ENCODE measurements at places on chromosomes 2 and 18.

DNA sequence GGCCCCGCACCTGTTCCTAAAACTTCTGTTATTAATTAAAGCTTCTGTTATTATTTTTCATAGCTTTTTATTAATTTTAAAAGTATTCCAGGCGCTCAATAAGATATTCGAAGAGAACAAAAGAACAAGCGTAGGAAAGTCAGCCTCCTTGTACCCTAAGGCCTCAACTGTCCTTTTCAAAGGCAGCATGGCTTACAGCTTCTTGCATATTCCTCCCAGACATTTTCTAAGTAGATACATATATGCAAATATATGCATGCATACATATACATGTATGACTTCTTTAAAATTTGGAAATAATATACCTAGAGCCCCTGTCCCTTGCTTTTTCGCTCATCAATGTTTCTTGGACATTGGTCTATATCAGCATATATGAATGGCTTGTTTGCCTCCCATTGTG lies 12.3 kb downstream of the GPR55 start:
- H3K27ac ChIP-seq = no peak overlapping the region
- H3K36me3 ChIP-seq = no peaks in the 10 kb centered on the region
- H3K4me3 ChIP-seq = no peak overlapping the region

GRCh38 chr2:10136101-10136934 lies 13.8 kb downstream of the RRM2 start:
- no peak for DNase-seq
- H3K36me3 ChIP-seq = no peaks in the 10 kb centered on the region
- H3K27me3 ChIP-seq = no peaks in the 10 kb centered on the region
- H3K27ac ChIP-seq = no peak overlapping the region

DNA sequence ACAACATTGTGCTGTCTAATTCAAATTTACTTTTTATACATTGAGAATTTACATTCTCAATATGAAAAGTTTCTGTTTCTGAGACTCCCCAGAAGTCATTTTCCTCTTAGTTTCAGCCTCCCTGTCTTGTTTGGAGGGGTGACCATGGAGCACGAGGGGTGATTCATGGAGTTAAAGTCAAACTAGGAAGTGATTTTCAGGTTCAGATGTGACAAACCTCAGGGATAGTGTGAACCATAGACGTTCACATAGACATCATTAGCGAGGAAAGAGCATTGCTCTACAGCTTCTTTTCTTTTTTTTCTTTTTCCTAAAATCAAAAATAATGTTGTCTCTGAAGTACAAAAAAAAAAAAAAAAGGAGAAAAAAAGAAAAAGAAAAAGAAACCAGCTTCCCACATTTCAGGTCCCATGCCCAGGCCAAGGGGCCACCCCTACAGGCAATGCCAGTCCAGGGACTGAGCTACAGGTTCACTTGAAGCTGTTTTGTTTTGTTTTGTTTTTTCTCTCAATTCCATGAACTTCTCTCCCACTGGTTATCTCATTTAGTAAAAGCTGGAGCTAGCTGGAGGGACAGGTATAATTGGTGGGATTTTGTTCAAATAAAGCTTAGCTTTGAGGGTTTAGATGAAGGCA lies 18.1 kb upstream of the LCLAT1 start:
- no peaks in the 10 kb centered on the region for H3K27me3 ChIP-seq
- no peaks in the 10 kb centered on the region for H3K36me3 ChIP-seq
- DNase-seq = no peak
- H3K27ac ChIP-seq = no peak overlapping the region

GRCh38 chr18:33755931-33756560 lies 178.0 kb downstream of the ASXL3 start:
- no peak overlapping the region for H3K4me3 ChIP-seq
- H3K27ac ChIP-seq = no peak overlapping the region
- H3K36me3 ChIP-seq = no peaks in the 10 kb centered on the region
- DNase-seq = no peak
- H3K27me3 ChIP-seq = no peaks in the 10 kb centered on the region
- peaks cover 9% of the 10 kb centered on the region for H3K4me1 ChIP-seq

DNA sequence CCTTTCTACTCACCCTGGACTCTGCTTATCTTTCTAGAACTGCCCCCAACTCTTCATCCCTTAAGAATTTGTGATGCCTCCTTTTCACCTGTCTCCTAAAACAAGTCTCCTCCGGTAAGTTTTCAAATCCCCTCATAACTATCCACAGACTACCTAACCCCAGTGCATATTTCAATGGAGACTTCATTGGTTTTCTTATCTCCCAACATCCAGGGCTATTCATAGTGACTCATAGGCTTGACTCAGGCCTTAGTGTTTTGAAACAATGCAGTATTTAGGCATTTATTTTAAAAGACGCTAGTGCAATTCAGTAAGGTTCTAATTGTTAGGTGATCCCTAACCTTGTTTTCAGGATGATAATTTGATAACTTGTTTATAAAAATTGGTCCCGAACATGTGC lies 399.2 kb downstream of the CPS1 start:
- no peaks in the 10 kb centered on the region for H3K36me3 ChIP-seq
- no peak for DNase-seq
- H3K27ac ChIP-seq = no peak overlapping the region
- H3K4me3 ChIP-seq = no peak overlapping the region
- H3K4me1 ChIP-seq = no peaks in the 10 kb centered on the region

GRCh38 chr18:78540636-78541529 lies 438.7 kb upstream of the SALL3 start:
- DNase-seq = no peak
- no peaks in the 10 kb centered on the region for H3K36me3 ChIP-seq
- H3K4me3 ChIP-seq = no peak overlapping the region
- H3K4me1 ChIP-seq = peaks cover 13% of the 10 kb centered on the region
- no peak overlapping the region for H3K27ac ChIP-seq
- H3K27me3 ChIP-seq = no peaks in the 10 kb centered on the region

GRCh38 chr2:120330946-120331822 lies 14.8 kb upstream of the INHBB start:
- no peak overlapping the region for H3K27ac ChIP-seq
- DNase-seq = no peak
- no peaks in the 10 kb centered on the region for H3K27me3 ChIP-seq

DNA sequence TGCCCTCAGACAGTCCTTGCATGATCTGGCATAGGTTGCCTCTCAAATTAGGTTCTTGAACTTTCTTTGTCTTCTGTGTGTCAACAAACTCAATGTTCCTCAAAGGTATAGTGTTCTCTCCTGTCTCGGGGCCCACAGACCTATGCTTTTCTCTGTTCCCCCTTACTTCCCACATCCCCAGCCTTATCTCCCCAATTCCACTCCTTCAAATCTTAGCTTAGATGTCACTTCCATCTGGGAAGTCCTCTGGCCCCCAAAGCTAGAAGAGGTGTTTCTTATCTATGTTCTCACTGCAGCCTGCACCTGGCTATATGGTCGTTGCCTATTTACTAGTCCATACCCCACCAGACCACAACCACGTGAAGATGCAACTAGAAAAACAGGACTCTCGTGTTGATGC lies 134.6 kb upstream of the MYCN start:
- no peak overlapping the region for H3K27ac ChIP-seq
- no peaks in the 10 kb centered on the region for H3K36me3 ChIP-seq
- H3K27me3 ChIP-seq = no peaks in the 10 kb centered on the region
- DNase-seq = no peak
- no peaks in the 10 kb centered on the region for H3K4me1 ChIP-seq

- peak overlapping the region; percentile 31 for H3K4me3 ChIP-seq
- no peaks in the 10 kb centered on the region for H3K27me3 ChIP-seq
- H3K36me3 ChIP-seq = peaks cover 27% of the 10 kb centered on the region
- H3K4me1 ChIP-seq = peaks cover 30% of the 10 kb centered on the region
- no peak overlapping the region for H3K27ac ChIP-seq
Observed at GRCh38 chr2:86216575-86217555, 17.6 kb downstream of the MRPL35 start.

DNA sequence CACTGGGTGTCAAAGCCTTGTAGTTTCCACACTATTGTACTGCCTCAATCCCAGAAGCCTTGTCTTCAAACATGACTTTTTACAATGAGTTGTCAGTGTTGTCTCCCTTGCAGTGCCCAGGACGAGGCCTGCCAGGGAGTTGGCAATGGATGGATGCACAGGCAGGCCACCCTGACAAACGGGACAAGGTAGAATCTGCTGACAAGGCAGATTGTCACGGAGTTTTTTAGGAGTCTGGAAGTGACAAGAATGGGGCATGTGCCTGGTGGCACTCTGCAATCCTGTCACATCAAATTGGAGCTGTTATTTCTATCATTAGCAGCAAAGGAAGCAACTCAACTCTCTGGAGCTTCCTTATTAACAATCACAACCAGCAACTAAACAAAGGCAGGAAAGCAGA lies 25.2 kb upstream of the GPR39 start:
- H3K27me3 ChIP-seq = no peaks in the 10 kb centered on the region
- H3K4me1 ChIP-seq = no peaks in the 10 kb centered on the region
- DNase-seq = no peak
- no peak overlapping the region for H3K4me3 ChIP-seq

GRCh38 chr2:217890445-217890844 lies 112.3 kb downstream of the TNS1 start:
- H3K27me3 ChIP-seq = no peaks in the 10 kb centered on the region
- DNase-seq = no peak
- peak overlapping the region; percentile 83 for H3K27ac ChIP-seq
- peaks cover 87% of the 10 kb centered on the region for H3K4me1 ChIP-seq

- no peak for DNase-seq
- no peaks in the 10 kb centered on the region for H3K27me3 ChIP-seq
- H3K4me3 ChIP-seq = no peak overlapping the region
- H3K27ac ChIP-seq = no peak overlapping the region
Observed at GRCh38 chr2:160936044-160936806, 224.0 kb upstream of the TANK start.

DNA sequence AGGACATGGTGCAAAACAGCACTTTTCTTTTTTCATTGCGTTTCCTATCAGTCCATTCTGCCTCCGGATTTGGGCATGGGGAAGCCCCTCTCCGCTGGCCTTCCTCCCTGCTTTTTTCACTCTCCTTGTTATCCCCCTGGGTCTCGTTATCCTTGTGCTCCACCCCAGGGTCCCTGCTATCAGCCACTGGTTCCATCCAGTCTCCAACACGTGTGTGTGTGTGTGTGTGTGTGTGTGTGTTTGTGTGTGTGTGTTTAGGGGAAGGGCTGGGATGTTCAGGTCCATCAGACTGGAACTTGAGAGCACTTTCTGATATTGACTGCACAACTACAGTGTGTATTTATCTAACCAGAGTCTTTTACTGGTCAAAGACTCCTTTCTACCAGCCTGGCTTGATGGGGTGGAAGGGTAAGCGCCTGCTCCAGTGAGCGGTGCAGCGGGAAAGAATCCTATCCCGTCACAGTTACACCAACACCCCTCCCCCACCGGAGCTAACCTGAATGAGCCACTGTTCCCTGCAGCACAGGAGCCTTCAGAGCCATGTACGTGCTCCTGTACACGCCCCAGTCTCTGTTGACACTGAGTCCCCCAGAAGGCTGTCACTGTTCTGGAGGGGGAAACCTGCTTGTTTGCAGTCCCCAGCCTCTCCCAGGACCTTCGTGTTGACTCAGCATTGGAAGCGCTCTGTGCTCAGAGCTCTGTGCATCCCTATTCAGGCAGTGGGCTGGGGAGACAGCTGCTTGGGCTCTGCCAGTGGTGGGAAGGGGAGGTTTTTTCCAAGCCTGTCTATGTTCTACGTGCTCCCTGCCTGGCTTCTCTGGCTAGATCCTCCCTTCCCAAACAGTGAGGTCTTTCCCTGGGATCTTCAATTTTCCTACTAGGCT lies 4.6 kb downstream of the INHA start:
- no peaks in the 10 kb centered on the region for H3K36me3 ChIP-seq
- no peak overlapping the region for H3K4me3 ChIP-seq
- peaks cover 6% of the 10 kb centered on the region for H3K4me1 ChIP-seq
- H3K27ac ChIP-seq = no peak overlapping the region
- DNase-seq = no peak
- H3K27me3 ChIP-seq = no peaks in the 10 kb centered on the region

GRCh38 chr2:235102896-235103295 lies 151.1 kb downstream of the SH3BP4 start:
- no peak overlapping the region for H3K4me3 ChIP-seq
- H3K4me1 ChIP-seq = no peaks in the 10 kb centered on the region
- H3K27ac ChIP-seq = no peak overlapping the region
- H3K27me3 ChIP-seq = no peaks in the 10 kb centered on the region
- H3K36me3 ChIP-seq = no peaks in the 10 kb centered on the region
- no peak for DNase-seq

GRCh38 chr2:169007941-169008340 lies 23.2 kb downstream of the ABCB11 start:
- DNase-seq = no peak
- H3K27ac ChIP-seq = no peak overlapping the region
- H3K4me1 ChIP-seq = peaks cover 4% of the 10 kb centered on the region
- H3K4me3 ChIP-seq = no peak overlapping the region
- H3K27me3 ChIP-seq = no peaks in the 10 kb centered on the region

GRCh38 chr2:164000176-164000575 lies 264.4 kb upstream of the FIGN start:
- H3K4me1 ChIP-seq = no peaks in the 10 kb centered on the region
- DNase-seq = no peak
- no peak overlapping the region for H3K27ac ChIP-seq
- H3K27me3 ChIP-seq = no peaks in the 10 kb centered on the region

GRCh38 chr2:47651296-47651695 lies 131.6 kb upstream of the MSH6 start:
- no peaks in the 10 kb centered on the region for H3K36me3 ChIP-seq
- no peak for DNase-seq
- no peak overlapping the region for H3K4me3 ChIP-seq
- H3K27me3 ChIP-seq = no peaks in the 10 kb centered on the region
- H3K27ac ChIP-seq = no peak overlapping the region
- H3K4me1 ChIP-seq = no peaks in the 10 kb centered on the region

- H3K27ac ChIP-seq = no peak overlapping the region
- H3K36me3 ChIP-seq = no peaks in the 10 kb centered on the region
- H3K27me3 ChIP-seq = peaks cover 5% of the 10 kb centered on the region
Observed at GRCh38 chr2:206218156-206218555, 56.3 kb upstream of the ZDBF2 start.

DNA sequence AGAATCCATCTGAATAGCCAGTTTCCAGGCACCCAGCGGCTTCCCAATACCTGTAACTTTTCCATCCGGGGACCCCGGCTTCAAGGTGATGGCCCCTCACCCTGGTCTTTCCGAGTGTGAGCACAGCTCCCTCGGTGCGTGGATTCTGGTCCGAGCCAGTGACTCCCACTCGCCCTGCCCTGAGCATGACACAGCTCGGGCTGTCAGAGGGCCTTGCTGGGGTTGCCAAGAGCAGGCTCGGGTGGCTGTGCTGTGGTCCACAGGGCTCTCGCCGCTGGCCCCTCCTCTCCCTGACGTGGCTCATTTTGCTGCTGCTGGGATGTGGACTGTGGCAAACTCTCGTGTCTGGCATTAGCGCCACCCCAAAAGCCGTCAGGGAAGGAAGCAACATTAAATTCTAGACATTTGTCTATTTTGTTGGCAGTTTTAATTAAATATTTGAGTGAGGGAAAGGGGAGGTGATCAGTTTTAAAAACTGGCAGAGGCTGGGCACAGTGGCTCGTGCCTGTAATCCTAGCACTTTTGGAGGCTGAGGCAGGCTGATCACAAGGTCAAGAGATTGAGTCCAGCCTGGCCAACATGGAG lies 5.6 kb upstream of the ESPNL start:
- no peaks in the 10 kb centered on the region for H3K36me3 ChIP-seq
- no peak overlapping the region for H3K27ac ChIP-seq
- no peaks in the 10 kb centered on the region for H3K27me3 ChIP-seq

- no peaks in the 10 kb centered on the region for H3K4me1 ChIP-seq
- peak overlapping the region; percentile 36 for H3K4me3 ChIP-seq
- H3K36me3 ChIP-seq = no peaks in the 10 kb centered on the region
- H3K27ac ChIP-seq = no peak overlapping the region
Observed at GRCh38 chr2:94622113-94622618, 249.1 kb upstream of the TEKT4 start.

GRCh38 chr18:13217466-13217961 lies 1.0 kb upstream of the LDLRAD4 start:
- H3K27me3 ChIP-seq = no peaks in the 10 kb centered on the region
- no peaks in the 10 kb centered on the region for H3K36me3 ChIP-seq
- DNase-seq = peak; percentile 80
- peak overlapping the region; percentile 95 for H3K27ac ChIP-seq
- H3K4me1 ChIP-seq = peaks cover 50% of the 10 kb centered on the region
